Stimulated activated CD4-positive, alpha-beta T cell treated with anti-CD3 and anti-CD28 coated beads, TNF-alpha, amount 100 ng/mL, for 48 hours (primary cell): ENCODE measurements at places on chromosomes 7 and 10.

- no peak for DNase-seq
Observed at GRCh38 chr10:106336874-106337273, 827.6 kb downstream of the SORCS1 start.

GRCh38 chr7:132169730-132170129, 406.5 kb downstream of the PLXNA4 start:
- DNase-seq: no peak

DNA sequence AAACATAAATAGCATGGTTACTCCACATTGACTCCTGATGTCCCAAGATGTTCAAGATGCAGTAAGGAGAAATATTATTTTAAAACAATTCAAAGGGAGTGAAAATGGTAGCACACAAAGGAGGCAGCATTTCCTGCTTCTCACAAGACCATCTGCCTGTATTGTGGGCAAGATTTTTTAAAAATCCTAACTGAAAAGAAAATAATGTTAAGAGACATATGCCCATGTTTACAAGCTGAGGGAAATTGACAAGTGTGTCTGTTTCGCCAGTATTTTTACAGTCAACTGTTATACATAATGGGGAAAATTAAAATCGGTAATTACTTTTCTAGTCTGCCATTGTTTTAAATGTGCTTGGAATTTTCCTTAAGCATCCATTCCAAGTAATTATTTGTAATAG, 646.2 kb upstream of the C7orf33 start:
- DNase-seq: no peak

DNA sequence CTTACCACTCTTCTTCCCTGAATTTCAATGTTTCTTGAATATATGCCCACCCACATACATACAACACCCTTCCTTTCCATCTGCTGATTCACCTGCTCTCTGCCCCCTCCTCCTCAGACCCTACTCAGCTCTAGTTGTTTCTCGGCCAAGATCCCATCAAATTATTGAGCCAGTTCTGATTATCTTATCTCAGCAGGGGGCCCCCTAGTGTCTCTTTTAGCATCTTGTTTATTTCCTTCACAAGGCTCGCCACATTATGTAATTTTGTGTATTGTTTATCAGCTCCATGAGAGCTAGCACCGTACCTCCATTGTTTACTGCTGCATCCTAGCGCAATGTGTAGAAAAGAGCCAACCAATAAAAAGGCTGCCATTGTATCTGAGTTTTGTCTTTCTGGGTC, 71.9 kb downstream of the FAM13C start:
- no peak for DNase-seq

DNA sequence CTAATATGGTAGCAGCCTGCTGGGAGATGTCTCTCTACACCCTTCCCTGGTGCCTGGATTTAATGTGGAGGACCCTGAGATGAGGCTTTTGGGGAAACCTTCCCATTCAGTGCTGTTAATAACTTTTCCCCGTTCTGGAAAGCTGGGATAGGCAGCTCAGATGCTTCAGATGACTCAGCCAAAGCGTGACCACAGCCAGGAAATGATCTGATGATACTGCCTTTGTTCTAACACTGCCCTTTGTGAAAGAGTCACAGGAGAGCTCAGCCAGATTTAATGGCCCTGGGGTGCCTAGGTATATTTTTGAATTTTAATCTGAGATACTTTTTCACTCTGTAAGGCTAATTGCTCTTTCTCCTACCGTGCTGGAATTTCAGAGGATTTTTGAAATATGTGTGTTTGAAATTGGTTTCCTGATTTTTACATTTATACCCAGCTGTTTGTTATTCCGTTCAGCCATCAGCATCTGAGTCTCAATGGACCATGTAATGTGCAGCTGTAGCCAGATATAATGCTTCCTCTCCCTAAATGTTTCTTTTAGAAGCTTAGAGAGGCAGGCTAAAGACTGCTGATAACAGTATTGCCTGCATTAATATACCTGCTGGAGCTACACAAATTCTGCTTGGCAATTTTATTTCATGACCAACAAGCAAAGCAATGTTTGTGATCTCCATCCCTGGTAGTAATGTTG, 17.8 kb downstream of the CELF2 start:
- DNase-seq: no peak

DNA sequence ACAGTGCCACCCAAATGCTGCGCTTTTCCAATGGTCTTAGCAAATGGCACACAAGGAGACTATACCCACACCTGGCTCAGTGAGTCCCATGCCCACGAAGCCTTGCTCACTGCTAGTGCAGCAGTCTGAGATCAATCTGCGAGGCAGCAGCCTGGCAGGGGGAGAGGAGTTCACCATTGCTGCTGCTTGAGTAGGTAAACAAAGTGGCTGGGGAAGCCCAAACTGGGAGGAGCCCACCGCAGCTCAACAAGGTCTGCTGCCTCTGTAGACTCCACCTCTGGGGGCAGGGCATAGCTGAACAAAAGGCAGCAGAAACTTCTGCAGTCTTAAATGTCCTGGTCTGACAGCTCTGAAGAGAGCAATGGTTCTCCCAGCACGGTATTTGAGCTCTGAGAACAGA, 891.2 kb downstream of the PCDH15 start:
- DNase-seq: no peak

DNA sequence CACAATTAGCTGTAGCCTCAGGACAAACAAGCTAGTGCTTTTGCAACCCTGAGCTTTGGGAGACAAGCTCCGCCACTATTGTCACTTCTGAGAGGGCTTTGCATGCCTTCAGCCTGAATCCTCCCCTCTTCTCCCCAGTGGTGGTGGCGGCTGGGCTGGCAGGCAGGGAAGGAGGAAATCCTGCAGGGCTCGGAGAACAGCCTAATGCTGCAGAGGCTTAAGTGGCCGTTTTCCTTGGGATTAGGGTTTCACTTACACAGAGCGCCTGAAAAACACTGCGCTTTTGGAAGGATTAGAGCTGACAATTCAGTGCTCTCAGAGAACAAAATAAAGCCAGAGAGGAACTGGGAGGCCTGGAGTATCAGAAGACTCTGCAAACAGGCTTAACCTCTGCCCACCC, 71.3 kb downstream of the PAX2 start:
- DNase-seq: no peak

- DNase-seq: no peak
Observed at GRCh38 chr10:43945094-43945730, 296.5 kb upstream of the ZNF32 start.

GRCh38 chr10:101452593-101452992, 98.6 kb downstream of the BTRC start:
- DNase-seq: no peak

GRCh38 chr10:85916286-85916685, 450.3 kb downstream of the GRID1 start:
- DNase-seq: no peak

DNA sequence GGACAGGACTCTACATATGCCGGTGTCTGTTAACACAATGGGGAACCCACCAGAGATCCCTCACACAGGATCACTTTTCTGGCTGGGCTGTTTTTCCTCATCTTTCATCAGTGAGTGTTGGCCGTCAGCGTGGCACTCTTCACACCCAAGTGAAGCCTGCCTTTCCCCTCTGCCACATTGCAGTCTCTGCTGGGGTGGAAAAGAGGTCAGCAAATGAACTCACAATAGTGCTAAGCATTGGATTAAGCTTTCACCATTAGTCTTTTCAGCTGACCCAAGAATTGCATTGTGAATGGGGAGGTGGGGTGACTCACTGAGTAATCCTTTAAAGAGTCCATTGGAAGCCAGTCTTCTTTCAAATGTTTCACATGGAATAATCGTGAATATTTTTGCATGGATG, 143.0 kb downstream of the KIAA1217 start:
- DNase-seq: no peak

DNA sequence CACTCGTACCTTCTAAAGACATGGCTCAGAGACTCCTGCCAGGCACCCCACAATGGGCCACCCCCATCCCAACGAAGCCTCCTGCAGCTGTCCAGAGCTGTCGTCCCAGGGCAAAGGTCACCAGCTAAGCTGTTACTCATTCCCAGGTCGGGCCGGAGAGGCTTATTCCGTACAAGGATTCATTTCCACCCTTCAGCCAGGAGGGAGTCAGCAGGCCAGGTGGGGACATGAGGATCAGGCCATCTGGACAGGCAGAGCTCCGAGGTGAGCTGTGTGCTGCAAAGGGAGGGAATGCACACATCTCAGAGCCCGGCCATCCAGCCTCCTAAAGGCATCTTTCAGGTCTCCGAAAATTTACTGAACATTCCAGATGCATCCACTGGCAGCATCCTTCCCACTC, 63.9 kb upstream of the NANOS1 start:
- DNase-seq: no peak

DNA sequence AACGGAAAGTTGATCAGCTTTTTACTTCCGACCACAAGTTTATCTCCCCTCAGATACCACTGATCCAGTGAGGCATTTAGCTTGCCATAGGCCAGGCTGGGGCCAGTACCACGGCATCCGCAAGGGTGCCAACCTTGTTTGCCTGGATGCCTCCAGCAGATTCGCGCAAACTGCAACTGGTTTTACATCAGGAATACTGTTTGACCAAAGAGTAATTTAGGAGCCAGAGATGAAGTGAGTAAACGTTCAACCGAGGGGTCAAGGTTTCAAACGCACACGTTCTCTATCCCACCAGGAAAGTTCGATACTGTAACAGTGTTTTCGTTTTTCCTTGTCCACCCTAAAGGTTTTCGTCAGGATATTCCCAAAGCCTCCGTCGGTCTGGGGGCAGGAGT, 266 bp upstream of the MDFIC start:
- DNase-seq: no peak
